ENCODE measurements at places on chromosomes 7 and 10. TPM values are rescaled to one million over a fixed set of nuclear protein-coding genes. Genes with fewer than 3 reads are reported as not detected.

The ARHGAP19 gene
- 20.6 TPM for total RNA-seq

The OR9A2 gene
- total RNA-seq: not detected

The OR2A7 gene
- total RNA-seq: not detected

The DIP2C gene
- 17.5 TPM for total RNA-seq

The SKAP2 gene
- 16.4 TPM for total RNA-seq

The SNCG gene
- total RNA-seq: 0.74 TPM

The ABCB1 gene
- total RNA-seq: 3.0 TPM

The ITIH5 gene
- total RNA-seq: 16.3 TPM

The CALCR gene
- total RNA-seq: not detected

The PGAM1 gene
- 591 TPM for total RNA-seq

The CDK14 gene
- total RNA-seq: 20.8 TPM

The PIP gene
- total RNA-seq: not detected

The KEL gene
- total RNA-seq: 5.1 TPM

DNA sequence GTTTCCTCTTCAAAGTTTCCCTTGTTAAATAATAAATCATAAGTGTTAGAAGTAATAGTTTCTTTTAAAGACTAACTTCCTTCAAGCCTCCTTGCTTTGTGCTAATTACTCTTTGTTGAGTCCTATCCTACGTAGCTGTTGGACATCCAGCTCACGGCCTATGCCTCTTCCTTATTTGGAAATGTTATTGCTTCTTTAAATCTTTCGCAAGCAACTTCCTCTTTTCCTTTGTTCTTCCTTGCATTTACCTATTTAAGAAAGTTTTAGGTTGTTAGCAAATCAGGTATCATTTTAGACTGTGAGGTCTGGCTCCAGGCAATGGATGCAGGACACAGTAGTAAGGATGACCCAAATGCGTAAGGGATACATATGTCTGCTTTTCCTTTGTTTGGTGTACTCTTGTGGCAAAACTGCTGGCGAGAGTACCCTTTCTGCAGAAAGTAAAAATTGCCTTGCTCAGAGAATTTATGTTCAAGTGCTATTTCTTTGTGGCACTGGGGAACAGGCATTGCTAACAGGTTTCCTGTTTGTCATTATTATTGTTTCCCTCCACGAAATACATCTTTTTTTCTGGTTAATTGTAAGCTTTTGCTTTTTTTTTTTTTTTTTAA is 110.5 kb downstream of the DYNC2I1 start:
- DNase-seq: no peak

GRCh38 chr7:26485367-26485934 is 193.8 kb downstream of the SNX10 start:
- DNase-seq: no peak

DNA sequence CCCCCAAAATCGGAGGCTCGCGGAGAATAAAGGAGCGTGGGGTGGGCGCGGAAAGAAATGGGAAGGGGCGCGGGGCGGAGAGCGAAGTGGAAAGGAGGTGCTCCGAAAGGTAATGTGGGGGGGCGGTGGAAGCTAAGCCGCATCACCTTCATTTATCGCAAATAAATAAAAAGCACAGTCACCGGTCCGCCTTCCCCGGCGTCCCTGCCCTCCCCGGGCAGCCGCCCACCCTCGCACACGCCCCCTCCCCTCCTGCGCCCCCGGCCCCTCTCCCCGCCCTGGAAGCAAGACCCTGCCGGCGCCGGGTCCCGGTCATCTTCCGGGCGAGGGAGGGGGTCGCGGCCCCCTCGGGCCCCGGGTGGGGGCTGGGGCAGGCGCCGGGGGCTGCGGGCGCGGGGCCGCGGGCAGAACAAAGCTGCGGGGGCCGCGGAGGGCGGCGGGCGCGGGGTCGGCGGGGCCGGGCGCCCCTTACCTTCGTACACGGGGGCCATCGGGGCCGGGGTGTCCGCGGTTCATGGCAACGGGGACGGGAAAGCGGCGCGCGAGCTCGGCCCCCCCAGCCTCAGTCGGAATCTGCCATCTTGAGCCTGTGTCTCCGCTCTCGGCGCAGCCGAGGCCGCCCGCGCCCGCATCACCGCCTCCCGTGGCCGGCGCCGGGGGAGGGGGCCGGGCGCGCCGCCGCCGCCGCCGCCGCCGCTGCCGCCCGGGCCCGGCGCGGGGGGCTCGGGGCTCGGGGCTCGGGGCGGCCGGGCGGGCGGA is 486 bp downstream of the HIPK2 start:
- DNase-seq: no peak

DNA sequence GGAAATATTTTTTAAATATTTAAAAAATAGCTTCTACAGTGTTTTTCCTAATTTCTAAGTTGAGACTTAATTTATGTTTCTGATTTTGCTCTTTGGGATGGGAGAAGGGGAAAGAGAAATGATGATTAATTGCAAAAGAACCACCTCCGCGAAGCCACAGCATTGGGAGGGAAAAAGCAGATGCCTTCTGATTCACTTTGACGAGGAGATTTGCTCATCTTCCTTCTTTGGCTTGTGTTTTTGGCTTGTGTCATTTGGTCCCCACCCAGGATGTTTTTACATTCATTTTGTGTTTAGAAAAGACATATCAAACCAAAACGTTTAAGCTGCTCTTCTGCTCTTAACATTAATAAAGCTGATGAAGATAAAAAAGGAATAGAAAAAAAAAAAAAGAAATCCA is 121.7 kb downstream of the MACC1 start:
- no peak for DNase-seq

GRCh38 chr7:95342642-95343307 is 18.4 kb upstream of the PON1 start:
- no peak for DNase-seq

- DNase-seq: no peak
These were observed 48.9 kb downstream of the PYROXD2 start for GRCh38 chr10:98366062-98366530.

DNA sequence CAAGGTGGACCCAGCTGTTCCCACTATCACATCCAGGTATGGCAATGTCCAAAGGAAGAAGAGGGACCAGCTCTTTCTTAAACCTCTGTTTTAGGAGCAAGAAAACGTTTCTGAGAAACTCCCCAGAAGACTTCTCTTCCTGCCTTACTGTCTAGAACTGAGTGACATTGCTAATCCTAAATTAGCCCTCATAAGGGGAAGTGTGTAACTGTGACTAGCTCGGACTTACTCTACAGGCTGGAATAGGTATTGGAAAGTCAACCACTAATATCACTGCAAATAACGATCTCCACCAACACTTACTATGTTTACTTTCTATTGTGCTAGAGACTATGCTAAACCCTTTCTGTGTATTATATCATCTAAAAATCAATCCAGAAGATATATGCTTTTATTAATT is 49.9 kb upstream of the RELN start:
- DNase-seq: no peak

DNA sequence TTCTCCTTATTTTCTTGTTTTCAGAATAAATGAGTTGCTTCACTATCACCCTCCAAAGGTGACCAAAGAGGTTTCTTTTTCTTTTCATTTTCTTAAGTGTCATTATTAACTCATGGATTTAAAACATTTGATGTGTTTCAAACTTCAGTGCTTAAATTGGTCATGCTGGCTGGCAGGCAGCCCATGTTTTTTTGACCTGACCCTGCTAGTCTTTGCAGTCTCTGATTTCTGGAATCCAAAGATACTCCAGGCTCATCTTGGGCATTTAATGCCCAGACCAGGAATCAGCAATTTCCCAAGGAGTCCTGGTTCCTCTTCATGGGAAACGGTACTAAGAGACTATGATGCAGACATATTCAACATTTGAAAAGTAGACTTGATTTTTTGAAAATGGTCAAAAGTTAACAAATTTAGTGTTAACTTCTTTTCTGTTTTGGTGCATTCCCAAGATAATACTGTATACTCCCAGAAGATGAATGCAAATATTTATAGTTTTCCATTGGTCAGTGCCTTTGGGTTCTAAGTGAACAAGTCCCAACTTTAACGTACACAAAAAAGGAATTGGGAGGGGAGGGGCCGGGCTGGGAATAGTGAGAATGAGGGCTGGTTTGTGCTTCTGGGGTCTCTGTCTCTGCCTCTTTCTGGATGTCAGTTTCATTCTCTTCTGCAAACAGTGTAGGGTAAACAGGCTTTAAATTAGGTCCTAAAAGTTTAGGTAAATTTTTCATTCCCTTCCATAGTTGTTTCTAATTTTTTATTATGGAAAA is 19.8 kb downstream of the NUB1 start:
- no peak for DNase-seq

DNA sequence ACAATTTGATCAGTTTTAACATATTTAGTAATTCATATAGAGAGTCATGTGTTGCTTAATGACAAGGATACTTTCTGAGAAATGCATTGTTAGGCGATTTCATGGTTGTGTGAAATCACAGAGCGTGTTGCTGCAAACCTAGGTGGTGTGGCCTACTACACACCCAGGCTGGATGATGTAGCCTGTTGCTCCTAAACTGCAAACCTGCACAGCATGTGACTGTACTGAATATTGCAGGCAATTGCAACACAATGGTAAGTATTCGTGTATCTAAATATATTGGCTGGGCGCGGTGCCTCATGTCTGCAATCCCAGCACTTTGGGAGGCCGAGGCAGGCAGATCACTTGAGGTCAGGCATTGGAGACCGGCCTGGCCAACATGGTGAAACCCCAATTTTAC is 73.7 kb upstream of the BAIAP2L1 start:
- DNase-seq: no peak

DNA sequence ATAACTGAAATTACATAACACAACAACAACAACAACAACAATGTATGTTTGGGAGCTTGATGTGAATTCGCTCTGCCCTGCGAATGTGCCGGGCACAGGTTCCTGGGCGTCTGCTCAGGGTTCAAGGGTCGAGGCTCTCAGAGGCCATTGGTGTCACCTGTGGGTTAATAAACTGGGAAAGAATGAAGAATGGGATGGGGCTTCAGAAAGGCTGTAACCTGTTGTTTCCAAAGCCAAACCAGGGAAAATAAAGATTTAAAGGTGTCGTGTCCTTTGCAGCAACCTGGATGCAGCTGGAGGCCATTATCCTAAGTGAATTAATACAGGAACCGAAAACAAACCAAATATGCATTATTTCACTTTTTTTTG is 17.3 kb upstream of the KLRG2 start:
- DNase-seq: no peak

GRCh38 chr7:2248984-2249694 is 7.1 kb downstream of the NUDT1 start:
- peak; percentile 89 for DNase-seq

DNA sequence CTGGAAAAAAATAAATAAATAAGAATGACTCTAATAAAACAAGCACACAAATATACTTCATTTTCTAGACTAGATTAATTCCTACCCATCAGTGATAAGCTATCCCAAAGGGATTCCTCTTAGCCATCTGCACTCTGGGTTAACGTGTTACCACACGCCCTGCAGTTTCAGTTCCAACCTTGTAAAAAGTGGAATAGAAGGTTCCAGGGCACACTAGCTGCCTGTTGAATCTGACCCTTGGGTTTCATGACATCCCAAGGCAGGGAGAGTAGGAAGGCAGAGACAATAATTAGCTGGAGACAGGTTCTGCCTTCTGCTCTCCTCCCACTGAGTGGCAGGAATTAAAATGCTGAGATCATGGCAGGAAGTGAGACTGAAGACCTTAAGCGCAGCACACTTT is 33.5 kb downstream of the SLC37A3 start:
- DNase-seq: no peak

DNA sequence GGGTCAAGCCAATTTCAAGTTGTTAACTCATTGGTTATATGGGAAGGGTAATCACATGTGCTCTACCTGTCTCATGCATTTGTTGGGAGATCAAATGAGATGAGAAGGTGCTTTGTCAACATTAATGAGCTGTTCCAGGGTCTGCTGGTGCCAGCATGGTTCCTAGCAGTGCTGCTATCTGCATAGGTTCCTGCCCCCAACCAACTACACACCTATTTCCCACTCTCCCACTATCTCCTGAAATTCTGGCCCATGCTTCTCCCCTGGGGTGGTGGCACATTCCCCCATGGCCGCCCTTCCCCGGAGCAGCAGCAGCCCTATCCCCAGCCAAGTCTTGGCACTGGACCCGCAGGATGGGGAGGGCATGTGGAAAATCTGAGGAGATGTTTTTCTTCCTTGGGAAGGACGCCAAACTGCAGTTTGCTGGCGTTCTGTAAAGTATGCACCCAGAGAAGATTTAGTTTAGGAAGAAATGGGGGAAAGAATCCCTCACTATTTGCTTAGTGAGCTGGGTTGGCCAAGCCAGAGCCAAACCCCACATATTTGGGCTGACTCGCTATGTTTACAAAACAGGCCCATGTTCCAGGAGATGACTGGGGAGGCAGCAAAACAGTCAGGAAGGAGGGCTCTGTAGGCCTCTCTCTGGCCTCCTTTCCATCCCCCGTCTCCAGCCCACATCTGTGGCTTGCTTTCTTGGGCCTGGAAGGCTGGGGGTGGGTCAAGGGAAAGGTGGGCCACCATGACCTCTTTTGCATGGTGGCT is 42.5 kb downstream of the PPP1R3C start:
- DNase-seq: peak; percentile 78

GRCh38 chr10:122142641-122143237 is 128.4 kb upstream of the BTBD16 start:
- no peak for DNase-seq

- no peak for DNase-seq
These were observed 262.3 kb downstream of the SORCS3 start for GRCh38 chr10:104903433-104903832.

- no peak for DNase-seq
These were observed 4.1 kb downstream of the SPAM1 start for GRCh38 chr7:123929107-123929506.

- DNase-seq: no peak
These were observed 3.0 kb downstream of the SEMA4G start for GRCh38 chr10:100972115-100972903.

DNA sequence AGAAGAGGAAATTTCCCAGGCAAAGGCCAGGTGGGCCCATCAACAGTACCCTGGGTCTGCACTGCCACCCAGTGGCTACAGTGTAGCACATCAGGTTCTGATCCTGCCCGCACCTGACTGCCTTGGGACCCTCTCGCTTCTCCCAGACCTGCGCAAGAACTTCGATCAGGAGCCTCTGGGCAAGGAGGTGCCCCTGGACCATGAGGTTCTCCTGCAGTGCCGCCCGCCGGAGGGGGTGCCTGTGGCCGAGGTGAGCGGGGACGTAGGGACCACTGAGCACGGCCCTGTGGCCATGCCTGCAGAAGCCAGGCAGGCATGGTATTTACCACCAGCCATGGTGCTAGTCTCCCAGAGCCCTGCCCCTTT is 33.9 kb upstream of the SLC29A3 start:
- DNase-seq: peak; percentile 21

GRCh38 chr10:52956461-52956860 is 183.9 kb upstream of the MBL2 start:
- no peak for DNase-seq

DNA sequence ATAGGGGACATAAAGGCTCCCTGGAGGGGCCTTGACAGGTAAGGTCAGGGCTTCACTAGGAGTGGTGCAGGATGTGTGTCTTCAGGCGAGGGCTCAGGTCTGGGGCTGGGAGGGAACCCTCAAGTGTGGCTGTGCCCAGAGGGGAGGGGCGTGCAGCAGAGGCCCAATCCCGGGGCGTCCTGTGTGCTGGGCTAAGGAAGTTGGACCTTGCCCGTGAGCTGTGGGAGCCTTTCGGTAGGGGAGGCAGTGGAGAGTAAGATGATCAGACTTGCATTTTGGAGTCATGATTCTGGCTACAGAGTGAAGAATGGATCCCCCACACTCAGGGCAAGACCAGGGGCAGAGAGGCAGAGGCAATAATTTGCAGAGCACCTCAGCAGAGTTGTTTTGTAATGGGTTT is 145.4 kb downstream of the BUB3 start:
- DNase-seq: no peak

GRCh38 chr10:123011987-123012386 is 3.2 kb downstream of the ACADSB start:
- no peak for DNase-seq
